ENCODE measurements at places on chromosomes 1 and 21.
A peak's percentile ranks its signal among the peaks of the same experiment; 100 is the strongest.

DNA sequence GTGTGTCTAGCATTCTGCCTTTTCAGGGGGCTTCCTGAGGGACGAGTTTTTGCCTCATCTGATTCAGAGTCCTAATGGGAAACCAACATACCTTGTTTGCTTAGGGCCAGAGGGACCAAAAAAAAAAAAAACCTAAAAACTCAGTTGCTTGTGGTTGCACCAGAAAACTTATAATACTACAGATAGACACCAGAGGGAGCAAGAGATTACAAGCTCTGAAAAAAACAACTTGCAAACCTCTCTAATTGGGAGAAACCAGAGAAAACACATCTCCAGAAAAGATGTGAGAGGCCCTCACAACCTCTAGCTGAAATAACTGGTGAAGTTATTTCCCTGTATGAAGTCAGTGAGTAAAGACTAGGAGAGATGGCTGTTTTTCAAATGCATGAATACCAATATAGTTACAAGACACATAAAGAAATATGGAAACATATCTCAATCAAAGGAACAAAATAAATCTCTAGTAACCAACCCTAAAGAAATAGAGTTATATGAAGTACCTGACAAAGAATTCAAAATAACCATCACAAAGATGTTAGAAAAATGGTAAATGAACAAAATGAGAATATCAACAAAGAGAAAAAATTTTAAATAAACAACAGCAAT is 233.7 kb upstream of the NFIA start:
- DNase-seq, result no peak

DNA sequence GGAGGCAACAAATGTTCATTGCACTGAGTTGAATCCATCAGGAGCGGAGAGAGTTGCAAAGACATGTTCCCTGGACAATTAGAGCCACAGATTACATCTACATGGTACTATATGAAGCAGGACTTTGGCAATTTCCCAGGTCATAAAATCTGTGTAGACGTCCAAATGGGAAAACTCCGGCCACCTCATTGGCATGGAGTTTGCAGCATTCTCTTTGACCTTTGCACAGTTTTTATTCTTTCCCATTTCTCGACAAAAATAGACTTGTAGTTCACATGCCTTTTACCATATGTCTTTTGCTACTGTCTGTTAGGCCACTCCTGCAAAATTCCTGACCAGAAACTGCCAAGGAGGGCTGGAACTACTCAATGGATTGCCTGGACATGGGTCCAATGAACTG is 48.2 kb downstream of the UBE2T start:
- DNase-seq, result no peak

- DNase-seq, result no peak
Measured at GRCh38 chr1:41809692-41810091, 109.0 kb downstream of the HIVEP3 start.

GRCh38 chr1:17913326-17914115 is 158.4 kb downstream of the ACTL8 start:
- DNase-seq, result no peak

DNA sequence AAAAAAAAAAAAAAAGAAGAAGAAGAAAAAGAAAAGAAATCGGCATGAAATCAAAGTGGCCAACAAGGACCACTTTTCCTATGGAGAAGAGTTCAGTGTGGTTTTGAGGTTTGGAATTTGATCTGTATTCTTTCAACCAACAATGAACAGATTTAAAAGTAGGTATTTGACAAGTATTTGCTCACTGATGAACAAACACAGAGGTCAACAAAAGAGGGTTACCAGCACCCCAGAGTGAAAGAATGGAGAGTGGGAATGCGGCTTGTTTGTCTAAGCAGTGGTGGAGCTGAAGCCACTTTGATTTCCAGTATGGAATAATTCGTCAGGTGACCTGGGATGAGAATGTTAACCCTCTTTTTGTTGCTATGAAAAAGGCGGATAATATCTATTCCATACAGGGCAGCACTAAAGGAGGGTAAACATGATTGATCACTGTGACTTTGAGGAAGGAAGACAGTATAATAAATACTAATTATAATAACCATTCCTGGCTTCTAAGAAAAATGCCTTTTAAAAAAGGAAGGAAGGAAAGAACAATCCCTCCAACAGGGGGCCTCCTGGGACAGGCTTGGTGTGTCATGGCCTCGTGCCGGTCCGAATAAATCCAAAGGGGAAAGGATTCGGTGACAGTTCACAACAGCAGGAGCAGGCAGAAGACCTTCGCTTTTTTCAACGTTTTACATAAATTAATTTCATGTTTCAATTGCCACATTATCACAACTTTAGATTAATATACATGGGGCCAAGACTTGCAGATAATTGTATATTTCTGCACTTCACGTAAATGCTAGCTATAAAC is 37.2 kb upstream of the SIM2 start:
- DNase-seq, result no peak

DNA sequence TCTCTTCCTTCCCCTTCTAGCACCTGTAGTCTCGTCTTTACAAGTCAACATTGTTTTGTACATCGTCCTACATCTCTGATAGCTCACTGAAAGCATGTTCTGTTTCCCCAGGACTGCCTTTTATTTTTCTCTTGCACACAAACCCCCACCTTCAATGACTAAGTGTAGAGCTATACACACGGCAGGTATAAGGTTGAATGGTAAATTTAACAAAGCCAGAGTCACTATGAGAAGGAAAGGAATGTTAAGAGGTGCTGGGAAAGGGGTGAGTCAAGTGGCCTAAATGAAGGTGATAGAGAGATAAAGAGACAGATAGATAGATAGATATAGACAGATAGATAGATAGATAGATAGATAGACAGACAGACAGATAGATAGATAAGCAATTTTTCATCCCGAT is 134.3 kb upstream of the ATP1B1 start:
- no peak for DNase-seq

GRCh38 chr1:112298558-112298957 is 97.5 kb upstream of the CTTNBP2NL start:
- DNase-seq, result peak; percentile 19

DNA sequence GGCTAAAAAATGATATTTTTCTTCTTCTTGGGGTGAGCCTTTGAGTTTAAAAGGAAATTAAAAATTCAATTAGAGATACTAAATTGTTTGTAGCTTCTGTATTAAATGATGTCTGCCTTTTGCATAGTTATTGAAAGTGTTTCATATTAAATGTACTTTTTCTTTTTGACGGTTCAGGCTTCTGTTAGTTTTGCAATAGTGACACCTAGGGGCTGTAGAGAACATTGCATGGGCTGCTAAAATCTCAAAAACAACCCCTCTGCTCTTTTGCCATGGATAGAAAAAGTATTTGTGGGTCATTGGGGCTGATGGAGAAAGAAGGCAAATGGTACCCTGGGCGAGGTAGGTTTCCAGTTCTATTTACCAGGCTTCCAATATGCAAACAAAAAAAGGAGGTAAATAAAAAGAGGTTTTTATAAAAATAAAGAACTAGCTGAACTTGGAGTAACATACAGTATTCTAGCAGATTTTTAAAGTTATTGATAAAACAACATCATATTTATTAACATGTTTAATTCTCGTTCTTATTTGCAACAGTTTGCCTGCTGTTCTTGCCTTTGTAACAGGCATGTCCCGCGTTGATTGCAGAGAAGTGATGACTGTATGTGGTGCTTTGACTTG is 115.4 kb upstream of the HOOK1 start:
- DNase-seq, result peak; percentile 62

- DNase-seq, result peak; percentile 68
Measured at GRCh38 chr1:15966081-15966955, 9.6 kb downstream of the ZBTB17 start.

- DNase-seq, result no peak
Measured at GRCh38 chr1:159900755-159901360, 893 bp upstream of the CFAP45 start.

- DNase-seq, result no peak
Measured at GRCh38 chr1:222462601-222463000, 85.3 kb downstream of the HHIPL2 start.

DNA sequence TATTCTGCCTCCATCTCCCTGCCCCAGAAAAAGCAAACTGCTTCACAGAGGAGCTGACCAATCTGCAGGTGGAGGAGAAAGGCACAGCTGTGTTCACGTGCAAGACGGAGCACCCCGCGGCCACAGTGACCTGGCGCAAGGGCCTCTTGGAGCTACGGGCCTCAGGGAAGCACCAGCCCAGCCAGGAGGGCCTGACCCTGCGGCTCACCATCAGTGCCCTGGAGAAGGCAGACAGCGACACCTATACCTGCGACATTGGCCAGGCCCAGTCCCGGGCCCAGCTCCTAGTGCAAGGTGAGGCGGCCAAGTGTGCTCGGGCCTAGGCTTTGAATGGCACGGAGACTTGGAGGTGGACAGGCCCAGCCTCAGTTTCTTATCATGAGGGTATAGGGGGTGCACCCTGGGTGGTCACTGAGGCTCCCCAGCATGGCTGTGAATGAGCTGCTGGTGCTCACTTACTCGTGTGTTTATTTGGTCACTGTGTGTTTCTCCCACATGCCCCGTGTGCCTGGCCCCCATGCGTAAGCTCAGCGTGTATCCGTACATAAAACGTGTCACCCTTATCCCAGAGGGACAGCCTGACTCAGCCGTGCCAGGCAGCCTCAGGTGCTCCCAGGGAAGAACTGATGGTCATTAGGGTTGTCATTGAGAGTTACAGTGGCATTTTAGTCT is 75.8 kb downstream of the OBSCN start:
- DNase-seq, result no peak

Data from CD4-positive, alpha-beta T cell treated with Interleukin-4 for 4 hours (primary cell).